ENCODE measurements at places on chromosomes 13 and 19. TPM values are rescaled to one million over a fixed set of nuclear protein-coding genes. Genes with fewer than 3 reads are reported as not detected.
A peak's percentile ranks its signal among the peaks of the same experiment; 100 is the strongest.

- DNase-seq: peak; percentile 86
These were observed 44.8 kb downstream of the ANKRD10 start for GRCh38 chr13:110869805-110870706.

DNA sequence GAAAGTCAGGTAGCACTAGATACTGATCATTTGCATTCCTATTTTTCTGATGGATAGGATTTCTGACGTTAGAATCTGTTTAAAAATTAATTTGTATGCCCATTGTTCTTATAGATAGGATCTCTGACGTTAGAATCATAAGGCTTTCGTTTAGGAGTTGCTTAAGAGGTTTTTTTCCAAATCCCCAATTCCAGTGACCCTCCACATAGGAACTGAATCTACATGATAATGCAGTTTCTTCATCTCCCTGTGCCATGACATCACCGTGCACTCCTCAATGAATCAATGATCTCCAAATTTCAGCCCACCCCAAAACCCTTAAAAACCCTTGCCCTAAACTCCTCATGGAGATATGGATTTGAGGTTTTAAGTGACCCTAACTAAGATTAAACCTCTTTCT is 87.2 kb downstream of the RXFP2 start:
- no peak for DNase-seq

- DNase-seq: peak; percentile 87
These were observed 102.5 kb downstream of the FAM216B start for GRCh38 chr13:42883771-42884467.

DNA sequence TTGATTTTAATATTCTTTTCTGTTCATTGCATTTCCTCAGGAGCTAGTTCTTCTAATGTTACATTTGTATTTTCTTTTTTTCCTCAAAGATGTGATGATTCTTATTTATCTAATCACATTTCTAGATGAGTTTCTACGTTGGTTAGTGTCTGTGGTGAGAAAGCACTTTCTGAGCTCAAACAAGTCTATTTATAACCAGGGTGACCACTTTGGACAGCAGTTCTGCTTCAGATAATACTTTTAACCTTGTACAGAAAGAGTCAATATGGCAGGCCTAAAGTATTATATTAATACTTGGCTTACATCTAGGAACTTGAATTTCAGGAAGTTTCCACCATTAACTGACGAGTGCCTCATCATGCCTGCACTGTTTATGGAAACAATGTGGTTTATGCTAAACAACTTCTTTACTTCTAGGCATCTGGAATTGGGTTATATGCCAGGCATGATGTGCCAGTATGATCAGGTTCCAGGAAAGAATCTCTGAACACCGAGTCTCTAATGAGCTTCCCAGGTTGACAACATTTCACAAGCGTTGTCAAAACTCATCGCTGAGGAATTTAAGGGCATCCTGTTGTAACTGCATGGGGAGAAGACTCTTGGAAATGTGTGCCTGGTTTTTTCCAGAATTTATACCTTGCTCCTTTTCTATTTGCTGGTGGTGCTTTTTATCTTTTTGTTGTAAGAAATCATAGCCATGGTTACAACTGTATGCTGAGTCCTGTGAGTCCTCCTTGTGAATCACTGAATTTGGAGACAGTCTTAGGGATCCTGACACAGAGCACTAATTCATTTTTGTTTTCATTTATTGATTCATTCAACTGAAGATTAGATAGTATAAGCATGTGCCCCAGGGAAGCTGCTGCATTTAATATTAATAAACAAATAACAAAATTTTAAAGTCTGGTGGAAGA is 344.4 kb upstream of the PCDH9 start:
- no peak for DNase-seq

- DNase-seq: no peak
These were observed 9.3 kb downstream of the FAM124A start for GRCh38 chr13:51231456-51231855.

ZNF573 gene
- 1.5 TPM for polyA plus RNA-seq

All from kidney (tissue), 22 donors.